ENCODE measurements at places on chromosomes 11 and 22. TPM values are rescaled to one million over a fixed set of nuclear protein-coding genes. Genes with fewer than 3 reads are reported as not detected.

The PPP2R5B gene
- total RNA-seq = 16.7 TPM

GRCh38 chr11:34990916-34991315, 74.5 kb downstream of the PDHX start:
- H3K36me3 ChIP-seq = peaks cover 13% of the 10 kb centered on the region
- no peak for DNase-seq
- H3K4me3 ChIP-seq = no peak overlapping the region
- H3K27ac ChIP-seq = no peak overlapping the region
- no peaks in the 10 kb centered on the region for H3K4me1 ChIP-seq
- H3K27me3 ChIP-seq = no peaks in the 10 kb centered on the region

- no peak for DNase-seq
- H3K27ac ChIP-seq = peak overlapping the region; percentile 80
- H3K27me3 ChIP-seq = no peaks in the 10 kb centered on the region
- no peak overlapping the region for H3K4me3 ChIP-seq
- H3K4me1 ChIP-seq = peaks cover 20% of the 10 kb centered on the region
These were observed 1.1 kb downstream of the CSTF3 start for GRCh38 chr11:33160136-33160535.

GRCh38 chr11:94790661-94791180, 22.6 kb downstream of the AMOTL1 start:
- H3K27me3 ChIP-seq = peaks cover under 1% of the 10 kb centered on the region
- DNase-seq = no peak
- H3K4me1 ChIP-seq = peaks cover 34% of the 10 kb centered on the region

- no peak overlapping the region for H3K4me3 ChIP-seq
- H3K4me1 ChIP-seq = no peaks in the 10 kb centered on the region
- DNase-seq = no peak
- H3K27me3 ChIP-seq = no peaks in the 10 kb centered on the region
- H3K27ac ChIP-seq = no peak overlapping the region
These were observed 25.2 kb downstream of the OR51E2 start for GRCh38 chr11:4672470-4672869.

- H3K27me3 ChIP-seq = no peaks in the 10 kb centered on the region
These were observed 157.6 kb downstream of the PGR start for GRCh38 chr11:100972046-100972445.

DNA sequence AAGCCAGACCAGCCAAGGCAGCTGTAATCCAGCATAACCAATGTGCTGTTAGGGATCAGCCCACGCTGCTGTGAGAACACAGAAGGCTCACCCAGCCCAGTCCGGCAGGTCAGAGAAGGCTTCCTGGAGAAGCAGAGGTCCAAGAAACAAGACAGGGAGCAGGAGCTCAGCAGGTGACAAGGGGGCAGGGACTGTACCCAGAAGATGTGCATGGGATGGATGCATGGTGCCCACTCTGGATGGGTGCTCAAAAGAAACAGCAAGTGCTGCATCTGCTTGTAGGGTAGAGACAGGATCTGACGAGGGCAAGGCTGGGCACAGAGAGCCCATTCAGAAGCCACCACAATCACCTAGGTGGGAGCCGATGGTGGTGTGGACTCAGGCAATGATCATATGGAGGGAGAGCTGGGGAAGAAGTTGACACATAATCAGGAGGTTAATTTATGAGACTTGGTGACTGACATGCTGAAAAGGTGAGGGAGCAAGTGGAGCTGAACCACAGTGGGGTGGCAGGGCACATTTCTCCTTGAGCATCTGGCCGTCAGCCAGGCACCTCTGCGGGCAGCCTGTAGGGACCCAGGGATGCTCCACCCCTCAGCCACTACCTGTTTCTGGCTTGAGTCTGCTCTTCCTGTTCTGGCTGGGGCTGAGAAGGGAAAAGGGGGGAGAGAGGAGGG, 102.3 kb upstream of the DRD2 start:
- H3K27me3 ChIP-seq = no peaks in the 10 kb centered on the region
- no peak overlapping the region for H3K4me3 ChIP-seq
- H3K27ac ChIP-seq = no peak overlapping the region
- DNase-seq = no peak

- H3K27me3 ChIP-seq = no peaks in the 10 kb centered on the region
- no peak overlapping the region for H3K27ac ChIP-seq
- no peak for DNase-seq
- no peaks in the 10 kb centered on the region for H3K36me3 ChIP-seq
- H3K4me1 ChIP-seq = no peaks in the 10 kb centered on the region
These were observed 1477.9 kb downstream of the TBC1D22A start for GRCh38 chr22:48240148-48240934.

GRCh38 chr11:27757953-27758352, 57.7 kb upstream of the BDNF start:
- H3K4me1 ChIP-seq = no peaks in the 10 kb centered on the region
- no peak overlapping the region for H3K4me3 ChIP-seq
- no peak for DNase-seq
- no peaks in the 10 kb centered on the region for H3K36me3 ChIP-seq
- no peaks in the 10 kb centered on the region for H3K27me3 ChIP-seq

- no peak overlapping the region for H3K4me3 ChIP-seq
- H3K4me1 ChIP-seq = no peaks in the 10 kb centered on the region
- H3K36me3 ChIP-seq = no peaks in the 10 kb centered on the region
- H3K27ac ChIP-seq = no peak overlapping the region
- H3K27me3 ChIP-seq = no peaks in the 10 kb centered on the region
These were observed 54.8 kb upstream of the FDX1 start for GRCh38 chr11:110374921-110375320.

- H3K4me3 ChIP-seq = no peak overlapping the region
- H3K27ac ChIP-seq = no peak overlapping the region
These were observed 1188.1 kb downstream of the LRRC4C start for GRCh38 chr11:40271361-40271760.

GRCh38 chr11:24900960-24901549, 404.2 kb downstream of the LUZP2 start:
- no peaks in the 10 kb centered on the region for H3K4me1 ChIP-seq
- DNase-seq = no peak
- H3K36me3 ChIP-seq = no peaks in the 10 kb centered on the region
- no peak overlapping the region for H3K27ac ChIP-seq
- no peak overlapping the region for H3K4me3 ChIP-seq
- no peaks in the 10 kb centered on the region for H3K27me3 ChIP-seq

GRCh38 chr22:36325154-36326031, 62.4 kb downstream of the MYH9 start:
- H3K4me1 ChIP-seq = peaks cover 80% of the 10 kb centered on the region
- H3K27ac ChIP-seq = peak overlapping the region; percentile 98
- DNase-seq = peak; percentile 80

DNA sequence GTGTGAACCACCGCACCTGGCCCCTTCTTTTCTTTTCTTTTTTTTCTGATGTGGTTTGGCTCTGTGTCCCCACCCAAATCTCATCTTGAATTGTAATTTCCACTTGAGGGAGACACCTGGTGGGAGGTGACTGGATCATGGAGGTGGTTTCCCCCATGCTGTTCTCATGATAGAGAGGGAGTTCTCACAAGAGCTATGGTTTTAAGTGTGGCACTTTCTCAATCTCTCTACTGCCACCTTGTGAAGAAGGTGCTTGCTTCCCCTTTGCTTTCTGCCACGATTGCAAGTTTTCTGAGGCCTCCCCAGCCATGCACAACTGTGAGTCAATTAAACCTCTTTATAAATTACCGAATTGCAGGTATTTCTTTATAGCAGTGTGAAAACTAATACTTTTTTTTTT, 4.9 kb upstream of the TCN2 start:
- no peaks in the 10 kb centered on the region for H3K36me3 ChIP-seq
- H3K27ac ChIP-seq = peak overlapping the region; percentile 28
- peaks cover 10% of the 10 kb centered on the region for H3K4me1 ChIP-seq

DNA sequence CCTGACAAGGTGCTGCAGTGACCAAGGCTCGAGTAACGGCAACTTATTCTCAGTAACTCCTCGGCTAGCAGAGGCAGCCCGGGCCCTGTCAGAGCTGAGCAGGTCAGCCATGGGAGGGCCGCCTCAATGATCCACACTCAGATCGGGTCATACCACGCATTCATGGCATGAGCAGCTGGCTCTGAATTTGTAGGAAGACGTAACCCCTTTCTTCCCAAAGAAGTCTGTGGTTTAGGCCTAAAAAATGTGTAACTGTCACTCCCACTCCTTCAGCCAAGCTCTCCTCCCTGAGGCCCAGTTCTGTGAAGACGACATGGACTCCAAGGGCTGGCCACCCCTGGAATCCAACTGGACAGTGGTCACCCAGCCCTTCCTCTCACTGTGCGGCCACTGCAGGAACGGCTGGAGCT, 30.0 kb downstream of the PPP2R1B start:
- H3K27ac ChIP-seq = peak overlapping the region; percentile 90
- H3K27me3 ChIP-seq = no peaks in the 10 kb centered on the region
- H3K4me3 ChIP-seq = no peak overlapping the region

GRCh38 chr11:118171269-118172062, 5.0 kb downstream of the SCN2B start:
- no peaks in the 10 kb centered on the region for H3K36me3 ChIP-seq
- peak; percentile 72 for DNase-seq
- no peak overlapping the region for H3K4me3 ChIP-seq
- H3K27me3 ChIP-seq = peaks cover 28% of the 10 kb centered on the region
- H3K27ac ChIP-seq = no peak overlapping the region

Measured in transverse colon (tissue), 4 donors.